Type B pancreatic cell (in vitro differentiated cells): ENCODE measurements at places on chromosomes 16 and 17. TPM values are rescaled to one million over a fixed set of nuclear protein-coding genes. Genes with fewer than 3 reads are reported as not detected.

SNN gene
- 23.8 and 44.0 TPM in 2 replicates for total RNA-seq

DNA sequence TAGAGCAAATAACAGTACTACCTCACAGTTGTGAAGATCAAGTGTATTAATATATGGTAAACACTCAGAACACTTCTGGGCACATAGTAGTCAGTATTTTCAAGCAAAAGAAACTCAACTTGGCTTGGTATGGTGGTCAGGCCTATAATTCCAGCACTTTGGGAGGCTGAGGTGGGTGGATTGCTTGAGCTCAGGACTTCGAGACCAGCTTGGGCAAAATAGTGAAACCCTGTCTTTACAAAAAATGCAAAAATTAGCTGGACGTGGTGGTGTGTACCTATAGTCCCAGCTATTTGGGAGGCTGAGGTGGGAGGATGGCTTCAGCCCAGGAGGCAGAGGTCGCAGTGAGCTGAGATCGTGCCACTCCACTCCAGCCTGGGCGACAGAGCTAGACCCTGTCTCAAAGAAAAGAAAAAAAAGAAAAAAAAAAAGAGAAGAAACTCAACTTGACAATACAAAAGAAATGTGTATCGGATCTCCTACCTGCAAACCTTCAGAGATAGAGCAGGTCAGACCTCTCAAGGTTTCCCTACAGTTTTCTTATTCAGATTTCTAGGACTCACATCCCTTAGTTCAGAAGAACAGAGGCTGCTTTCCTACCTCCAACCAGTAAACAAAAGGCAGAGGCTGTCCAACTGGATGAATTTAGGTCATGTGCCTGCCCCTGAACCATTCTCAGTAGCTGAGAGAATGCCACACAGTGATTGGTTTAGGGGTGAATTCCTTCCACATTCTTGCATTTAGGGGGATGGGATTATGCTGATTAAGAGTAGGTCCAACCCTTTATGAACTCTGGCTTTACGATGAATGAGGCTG, 1.7 kb upstream of the KPNA2 start:
- no peak for DNase-seq

DNA sequence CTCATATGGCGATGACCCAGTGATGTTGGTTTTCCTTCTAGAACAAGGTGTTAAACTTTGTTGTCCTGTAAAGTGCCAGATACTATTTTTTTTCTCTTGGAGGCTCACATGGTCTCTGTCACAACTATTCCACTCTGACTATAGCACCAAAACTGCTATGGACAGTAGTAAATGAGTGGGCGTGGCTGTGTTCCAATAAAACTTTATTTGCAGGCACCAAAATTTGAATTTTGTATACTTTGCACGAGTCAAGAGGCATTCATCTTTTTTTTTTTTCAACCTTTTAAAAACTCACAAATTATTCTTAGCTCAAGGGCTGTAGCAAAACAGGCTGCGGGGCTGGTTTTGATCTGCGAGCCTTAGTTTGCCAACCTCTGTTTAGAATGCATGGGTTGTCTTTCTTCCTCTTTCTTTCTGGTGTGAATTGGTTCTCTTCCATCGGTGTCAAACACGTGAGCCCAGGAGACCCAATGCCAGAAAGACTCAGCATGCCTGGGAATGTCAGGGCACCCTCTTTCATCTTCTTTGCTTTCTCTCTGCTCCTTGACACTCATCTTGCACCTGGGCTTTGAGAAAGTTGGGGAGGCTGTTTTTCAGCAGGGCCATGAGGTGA, 2.1 kb downstream of the SYT17 start:
- DNase-seq: no peak

- no peak for DNase-seq
These were observed 6.3 kb downstream of the TPPP3 start for GRCh38 chr16:67386861-67387455.

- DNase-seq: no peak
These were observed 8.1 kb upstream of the ABCA5 start for GRCh38 chr17:69335058-69335457.

- DNase-seq: no peak
These were observed 114.7 kb downstream of the NOG start for GRCh38 chr17:56708220-56708558.

DNA sequence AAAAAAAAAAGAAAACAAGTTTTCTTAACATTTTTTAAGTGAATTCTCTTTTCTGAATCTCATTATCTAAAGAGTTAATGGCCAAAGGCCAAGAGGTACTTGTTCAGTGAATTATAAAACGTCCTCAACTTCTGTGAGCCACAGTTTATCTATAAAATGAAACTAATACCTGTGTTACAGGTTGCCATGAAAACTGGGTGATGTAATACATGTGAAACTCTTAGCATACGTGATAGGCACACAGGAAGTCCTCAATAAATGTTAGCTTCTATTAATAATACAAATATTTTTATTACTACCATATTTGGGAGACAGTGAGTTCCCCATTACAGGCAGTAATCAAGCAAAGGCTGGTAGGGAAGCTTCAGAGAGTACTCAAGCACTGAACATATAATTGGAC, 13.5 kb upstream of the INPP5K start:
- no peak for DNase-seq
